ENCODE measurements at places on chromosomes 2 and 18. TPM values are rescaled to one million over a fixed set of nuclear protein-coding genes. Genes with fewer than 3 reads are reported as not detected.
A peak's percentile ranks its signal among the peaks of the same experiment; 100 is the strongest.

- DNase-seq = no peak
These were observed 146.1 kb upstream of the OTOS start for GRCh38 chr2:240286596-240286995.

DNA sequence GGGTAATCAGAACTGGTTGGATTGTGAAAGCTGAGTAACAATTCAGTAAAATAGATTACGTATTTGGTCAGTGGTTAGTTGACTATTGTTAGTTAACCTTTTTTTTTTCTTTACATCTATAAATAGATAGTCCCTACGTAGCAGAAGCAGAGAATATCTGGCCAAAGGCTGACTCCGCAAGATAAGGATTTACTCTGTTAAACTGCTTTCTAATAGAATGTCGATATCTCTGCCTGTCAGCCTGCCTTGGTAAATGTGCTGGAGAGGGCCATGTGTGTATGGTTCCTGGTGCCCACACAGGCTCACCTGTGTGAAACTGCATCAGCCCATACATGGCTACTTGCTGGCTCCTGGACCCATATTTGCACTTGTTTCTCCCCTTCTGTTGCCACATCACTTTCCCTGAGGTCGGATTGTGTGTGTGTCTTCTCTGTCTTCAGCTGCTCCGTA lies 94.4 kb downstream of the CRIM1 start:
- DNase-seq = no peak

DNA sequence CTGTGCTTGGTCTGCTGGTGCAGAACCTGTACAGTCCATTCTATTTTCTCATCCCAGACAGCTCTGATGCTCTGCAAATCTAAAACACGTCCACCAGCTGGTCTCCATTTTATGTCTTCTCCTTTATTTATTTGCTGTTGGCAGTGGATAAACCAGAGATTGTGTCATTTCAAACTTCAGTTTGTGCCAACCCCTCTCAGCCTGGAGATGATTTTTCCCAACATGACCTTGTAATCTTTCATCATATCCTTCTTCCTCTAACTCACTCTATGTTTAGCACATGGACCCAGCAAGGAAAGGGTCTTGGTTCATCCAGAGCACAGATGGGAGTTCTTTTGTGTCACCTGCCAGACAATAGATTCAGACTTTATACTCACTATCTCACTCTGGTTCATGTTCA lies 273.2 kb downstream of the MTX2 start:
- no peak for DNase-seq

- no peak for DNase-seq
These were observed 125.2 kb upstream of the LGALSL start for GRCh38 chr2:64328756-64329155.

GRCh38 chr2:60499651-60500265 lies 53.7 kb downstream of the BCL11A start:
- DNase-seq = peak; percentile 85

CFAP53 gene
- 0.81 TPM for total RNA-seq

GRCh38 chr18:47601581-47602272 lies 328.7 kb downstream of the SMAD2 start:
- no peak for DNase-seq

DNA sequence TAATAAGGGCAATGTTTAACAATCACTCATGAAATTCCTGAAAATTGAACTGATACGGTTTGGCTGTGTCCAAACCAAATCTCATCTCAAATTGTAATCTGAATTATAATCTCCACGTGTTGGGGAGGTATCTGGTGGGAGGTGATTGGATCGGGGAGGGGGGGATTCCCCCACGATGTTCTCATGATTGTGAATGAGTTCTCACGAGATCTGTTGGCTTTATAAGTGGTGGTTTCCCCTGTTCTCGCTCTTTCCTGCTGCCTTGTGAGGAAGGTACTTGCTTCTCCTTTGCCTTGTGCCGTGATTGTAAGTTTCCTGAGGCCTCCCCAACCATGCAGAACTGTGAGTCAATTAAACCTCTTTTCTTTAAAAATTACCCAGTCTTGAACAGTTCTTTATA lies 34.0 kb upstream of the SKOR2 start:
- DNase-seq = no peak

DNA sequence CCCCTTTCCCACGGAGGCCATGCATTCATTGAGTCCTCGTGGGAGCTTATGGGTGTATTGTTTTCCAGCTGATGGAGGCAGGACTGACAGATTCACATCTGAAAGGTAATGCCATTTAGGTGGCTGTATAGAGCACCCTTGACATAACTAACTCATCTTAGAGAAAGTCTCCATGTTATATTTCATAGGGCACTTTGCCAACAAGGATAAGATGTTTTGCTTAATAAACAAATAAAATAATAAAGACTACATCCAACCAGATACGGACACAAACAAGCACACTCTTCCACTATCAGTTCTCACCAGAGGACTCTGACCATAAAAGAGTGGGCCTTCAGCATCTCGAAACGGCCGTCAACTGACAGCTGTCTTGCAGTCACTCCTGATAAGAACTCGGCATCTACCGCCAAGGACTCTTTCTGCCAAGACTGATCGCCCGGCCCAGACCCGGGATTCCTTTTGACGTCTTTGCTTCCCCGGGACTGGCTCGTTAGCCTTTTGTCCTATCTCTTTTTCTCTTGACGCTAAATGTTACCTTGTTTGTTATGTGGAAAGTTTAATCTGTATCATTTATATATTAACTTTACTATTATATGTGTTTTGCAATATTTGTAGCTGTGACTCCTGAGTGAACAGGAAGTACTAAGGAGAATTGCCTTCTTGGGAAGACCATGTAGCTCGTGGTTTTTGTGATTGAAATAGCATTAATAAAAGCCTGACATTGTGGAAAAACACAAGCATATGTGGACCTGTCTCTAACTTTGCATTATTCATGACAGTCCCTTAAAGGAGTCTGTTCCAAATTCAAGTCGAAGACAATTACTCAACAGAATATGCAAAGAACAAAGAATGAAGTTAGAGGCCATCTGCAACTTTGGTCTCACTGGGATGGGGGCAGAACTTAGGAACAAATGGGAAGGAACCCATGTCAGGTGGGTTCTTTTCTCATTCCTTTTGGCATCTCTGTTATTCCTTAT lies 195.1 kb downstream of the LPIN1 start:
- no peak for DNase-seq

DNA sequence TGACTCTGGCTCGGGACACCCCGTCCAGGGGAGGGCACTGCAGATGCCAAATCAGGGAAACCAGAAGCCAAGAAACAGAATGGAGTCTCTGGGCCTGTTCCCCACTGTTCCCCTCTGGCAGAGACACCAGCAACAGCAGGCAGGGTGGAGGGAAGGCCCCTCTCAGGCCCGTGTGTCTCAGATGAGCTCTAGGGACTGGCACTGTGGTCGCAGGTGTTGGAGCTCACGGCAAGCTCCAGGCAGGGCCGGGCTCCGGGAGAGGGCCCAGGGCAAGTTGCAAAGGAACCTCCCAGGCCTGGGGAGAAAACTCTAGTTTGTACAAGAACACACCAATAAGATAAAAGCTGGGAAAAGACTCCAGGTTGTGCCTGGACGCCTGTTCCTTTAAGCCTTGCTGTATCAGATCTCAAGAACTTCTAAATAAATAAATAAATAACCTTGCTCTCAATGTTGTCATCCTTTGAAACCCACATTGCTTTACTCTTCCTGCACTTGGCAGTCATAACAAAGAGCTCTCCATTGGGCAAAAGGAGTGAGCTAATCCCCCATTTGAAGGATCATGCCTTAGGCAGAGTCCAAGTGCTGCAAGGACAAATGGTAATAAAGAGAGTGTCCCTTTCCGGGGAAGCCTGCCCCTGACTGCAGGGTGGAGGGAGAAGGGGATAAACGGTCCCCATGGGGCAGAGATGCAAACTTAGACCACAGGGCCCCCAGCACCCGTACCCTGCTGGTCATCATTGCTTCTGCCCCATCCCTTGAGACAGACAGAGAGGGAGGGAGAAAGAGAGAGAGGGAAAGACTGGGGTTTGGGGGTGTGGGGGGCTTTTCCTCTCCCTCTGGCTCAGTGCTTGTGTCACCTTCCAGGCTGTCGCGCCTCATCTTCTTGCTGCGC lies 33.3 kb downstream of the CNGA3 start:
- no peak for DNase-seq

DNA sequence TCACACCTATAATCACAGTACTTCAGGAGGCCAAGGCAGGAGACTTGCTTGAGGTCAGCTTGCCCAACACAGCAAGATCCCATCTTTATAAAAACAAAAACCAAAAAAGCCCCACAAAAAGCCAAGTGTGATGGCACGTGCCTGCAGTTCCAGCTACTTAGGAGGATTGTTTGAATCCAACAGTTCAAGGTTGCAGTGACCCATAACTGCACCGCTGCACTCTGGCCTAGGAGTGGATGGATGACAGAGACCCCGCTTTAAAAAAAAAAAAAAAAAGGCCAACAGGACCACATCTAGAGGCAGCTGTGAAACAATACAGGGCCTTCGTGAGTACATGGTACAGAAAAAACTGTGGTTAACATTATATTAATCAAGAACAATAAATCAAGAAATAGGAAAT lies 56.2 kb downstream of the PRPF40A start:
- no peak for DNase-seq

DNA sequence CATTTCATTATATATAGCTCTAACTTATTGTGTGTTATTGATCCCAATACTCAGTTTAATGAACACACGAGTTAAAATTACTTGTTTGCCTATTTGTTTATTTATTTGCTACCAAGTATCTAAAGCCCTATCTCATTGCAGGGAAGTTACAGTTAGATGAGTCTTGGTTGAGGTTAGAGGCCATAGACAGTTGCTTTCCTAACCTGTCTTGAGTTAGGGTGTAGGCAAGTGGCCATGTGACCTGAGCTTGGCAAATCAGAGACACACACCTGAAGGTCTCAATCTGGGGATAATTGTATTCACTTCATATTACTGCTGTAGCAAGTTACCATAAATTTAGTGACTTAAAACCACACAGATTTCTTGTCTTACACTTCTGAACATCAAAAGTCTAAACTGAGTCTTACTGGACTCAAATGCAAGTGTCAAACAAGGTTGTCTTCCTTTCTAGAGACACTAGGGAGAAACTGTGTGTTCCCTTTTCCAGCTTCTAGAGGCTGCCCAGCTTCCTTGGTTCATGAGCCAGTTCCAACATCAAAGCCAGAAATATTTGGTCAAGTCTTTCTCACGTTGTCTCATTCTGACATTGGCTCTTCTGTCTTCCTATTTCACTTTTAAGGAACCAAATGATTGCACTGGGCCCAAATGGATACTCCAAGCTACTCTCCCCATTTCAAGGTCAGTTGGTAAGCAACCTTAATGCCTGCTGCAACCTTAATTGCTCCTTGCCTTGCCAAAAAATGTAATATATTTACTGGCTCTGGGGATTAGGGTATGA lies 39.7 kb downstream of the COL3A1 start:
- DNase-seq = no peak

DNA sequence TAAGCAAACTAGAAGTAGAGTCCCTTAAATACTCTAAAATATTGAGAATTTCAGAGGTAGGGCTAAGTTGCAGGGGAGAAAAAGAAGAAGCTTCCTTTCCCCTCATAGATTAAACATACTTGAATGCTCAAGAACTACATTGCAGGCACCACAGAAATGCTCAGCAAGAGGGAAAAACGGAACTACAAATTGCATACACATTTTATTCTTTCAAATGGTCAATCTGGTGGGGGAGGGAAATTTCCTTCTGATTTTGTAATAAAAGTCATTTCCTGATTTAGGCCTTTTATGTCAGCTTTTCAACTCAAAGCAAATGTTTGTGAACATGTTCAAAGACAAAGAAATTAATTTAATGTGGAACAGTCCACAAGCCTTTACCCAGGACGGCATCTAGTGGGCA lies 33.0 kb downstream of the FARSB start:
- DNase-seq = no peak

TUBA4B gene
- not detected for total RNA-seq

GRCh38 chr2:5520463-5520972 lies 171.7 kb upstream of the SOX11 start:
- DNase-seq = no peak

GRCh38 chr2:241612156-241613016 lies 24.6 kb downstream of the THAP4 start:
- DNase-seq = no peak

PTGR3 gene
- total RNA-seq = 31.5 TPM

TMEM185B gene
- 35.9 TPM for total RNA-seq

Measured in ureter (tissue), 1 donor.